ENCODE measurements at places on chromosomes 13 and 19.

- no peak for DNase-seq
Measured at GRCh38 chr13:47396915-47397314, 500.1 kb upstream of the HTR2A start.

DNA sequence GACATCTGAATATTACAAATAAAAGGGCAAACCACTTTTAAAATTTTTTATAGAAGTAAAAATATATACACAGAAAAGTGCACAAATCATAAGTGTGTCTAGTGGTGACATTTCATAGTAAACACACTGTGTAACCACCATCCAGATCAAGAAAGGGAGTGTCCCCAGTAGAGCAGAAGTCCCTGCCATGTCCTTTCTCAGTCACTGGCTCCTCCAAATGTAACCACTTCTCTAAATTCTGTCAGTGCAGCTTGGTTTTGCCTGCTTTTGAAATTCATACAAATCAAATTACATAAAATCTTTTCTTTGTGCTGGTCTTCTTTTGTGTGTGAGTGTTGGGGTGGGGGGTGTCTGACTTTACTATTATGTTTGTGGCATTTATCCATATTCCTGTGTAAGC is 116.5 kb downstream of the RBM26 start:
- DNase-seq, result no peak

GRCh38 chr19:49956115-49956495 is 4.9 kb downstream of the SIGLEC11 start:
- DNase-seq, result no peak

DNA sequence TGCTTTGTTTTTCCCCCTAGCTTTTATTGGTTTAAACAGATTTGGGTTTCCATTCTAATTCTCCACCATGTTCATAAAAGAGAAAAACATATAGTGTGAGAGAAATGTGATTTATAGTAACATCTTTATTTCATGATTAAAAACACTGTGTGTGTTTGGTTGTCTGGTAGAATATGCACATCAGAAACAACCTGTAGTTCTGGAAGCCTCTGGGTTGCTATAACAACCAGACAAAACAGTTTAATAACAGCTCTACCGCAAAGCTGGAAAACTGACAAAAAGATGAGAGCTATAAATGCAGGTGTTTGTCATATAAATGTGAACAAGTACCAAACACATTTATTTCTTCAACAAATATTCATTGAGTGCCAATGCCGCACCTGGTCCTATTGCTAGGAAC is 9.8 kb downstream of the KBTBD6 start:
- DNase-seq, result no peak

DNA sequence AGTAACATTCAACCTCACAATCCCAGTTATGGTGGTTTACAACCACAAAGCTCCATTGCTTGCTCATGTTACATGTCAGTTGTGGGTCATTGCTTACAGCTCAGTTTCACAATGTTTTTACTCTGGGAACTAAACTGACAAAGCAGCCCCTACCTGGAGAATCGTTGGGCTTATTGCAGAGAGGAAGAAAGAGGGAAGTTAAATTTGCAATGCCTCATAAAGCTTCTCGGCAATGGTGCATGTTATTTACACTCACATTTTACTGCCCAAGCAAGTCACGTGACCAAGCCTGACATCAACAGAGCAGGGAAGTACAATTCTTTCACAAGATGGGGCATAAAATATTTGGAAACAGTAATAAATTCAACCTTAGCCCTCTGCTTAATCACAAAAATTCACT is 441.6 kb downstream of the TDRD3 start:
- DNase-seq, result no peak
